ENCODE measurements at places on chromosomes 2 and 18. TPM values are rescaled to one million over a fixed set of nuclear protein-coding genes. Genes with fewer than 3 reads are reported as not detected.

- DNase-seq = no peak
These were observed 13.5 kb downstream of the GPR39 start for GRCh38 chr2:132429941-132430573.

GRCh38 chr18:44582456-44582855, 98.2 kb upstream of the SETBP1 start:
- DNase-seq = no peak

DNA sequence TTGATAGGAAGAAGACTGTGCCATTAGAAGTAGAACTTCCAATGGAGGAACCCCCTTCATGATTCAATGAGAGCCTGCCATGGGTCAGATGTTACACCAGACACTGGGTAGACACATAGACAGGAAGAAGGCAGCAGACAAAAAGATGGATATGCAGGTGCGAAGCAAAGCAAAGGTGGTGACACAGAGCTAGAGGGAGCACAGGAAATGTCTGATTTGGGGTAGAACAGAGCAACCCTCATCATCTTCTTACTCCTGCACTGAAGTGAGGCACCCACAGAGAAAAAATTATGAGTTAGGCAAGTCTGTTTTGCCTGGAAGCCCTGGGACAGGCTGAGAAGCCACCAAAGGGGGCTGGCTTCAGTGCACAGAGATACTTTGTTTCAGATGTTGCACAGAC, 240.2 kb downstream of the ANAPC1 start:
- DNase-seq = no peak

- no peak for DNase-seq
These were observed 67.4 kb downstream of the PLA2R1 start for GRCh38 chr2:159995038-159995437.

GRCh38 chr2:1309507-1309906, 103.8 kb upstream of the TPO start:
- no peak for DNase-seq

- no peak for DNase-seq
These were observed 58.4 kb upstream of the GALR1 start for GRCh38 chr18:77191071-77191751.

DNA sequence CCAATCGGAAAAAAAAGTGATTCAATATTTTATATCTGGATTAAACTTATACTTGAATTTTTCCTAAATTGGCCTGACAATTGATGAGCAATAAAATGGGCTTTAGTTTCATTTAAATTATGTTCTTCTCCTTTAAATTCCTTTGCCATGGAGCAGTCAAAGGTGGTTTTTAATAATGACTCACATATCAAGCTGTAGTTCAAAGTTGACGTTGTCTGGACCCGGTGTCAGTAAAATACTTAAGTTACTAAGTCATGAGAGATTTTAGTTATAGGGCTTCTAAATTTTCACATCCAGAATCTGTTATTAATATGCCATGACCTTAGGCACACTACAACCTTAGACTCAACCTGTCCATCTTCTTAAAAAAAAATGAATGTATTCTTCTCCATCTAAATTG, 62.5 kb downstream of the CDH2 start:
- DNase-seq = no peak

DNA sequence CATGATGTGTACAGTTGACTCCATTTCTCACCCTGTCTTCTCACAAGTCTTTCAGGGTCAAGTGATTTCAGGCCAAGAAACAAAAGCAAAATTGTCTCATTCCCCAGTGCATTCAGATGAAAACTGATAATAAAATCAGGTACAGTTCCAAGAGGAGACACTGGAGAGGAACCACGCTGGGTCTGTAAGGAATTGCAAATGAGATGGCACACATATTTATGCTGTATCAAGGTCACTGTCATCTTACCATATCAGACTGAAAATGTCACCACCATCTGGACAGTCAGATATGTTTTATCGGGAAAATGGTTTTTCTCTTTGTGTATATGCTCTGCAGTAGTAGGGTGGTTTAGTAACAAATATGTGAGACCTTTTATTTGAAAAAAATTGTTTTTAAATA, 91.7 kb downstream of the CCDC138 start:
- DNase-seq = no peak

LGALSL gene
- 40.1 TPM for total RNA-seq

SPC25 gene
- 1.1 TPM for total RNA-seq

ZNF804A gene
- total RNA-seq = 1.1 TPM

COL6A3 gene
- 74.3 TPM for total RNA-seq

FHOD3 gene
- total RNA-seq = 0.53 TPM

CREG2 gene
- not detected for total RNA-seq

HOXD8 gene
- total RNA-seq = 4.6 TPM

DNAJC27 gene
- 12.4 TPM for total RNA-seq

Data from Peyer's patch (tissue), 4 donors.